Left renal cortex interstitium (tissue), 4 donors: ENCODE measurements at places on chromosomes 6 and 20. TPM values are rescaled to one million over a fixed set of nuclear protein-coding genes. Genes with fewer than 3 reads are reported as not detected.

MAP7 gene
- 38.8 TPM for polyA plus RNA-seq

DNAH8 gene
- polyA plus RNA-seq = 0.35 TPM

DSP gene
- 74.1 TPM for polyA plus RNA-seq

PRSS35 gene
- polyA plus RNA-seq = 55.3 TPM

LGSN gene
- 0.72 TPM for polyA plus RNA-seq

RNF39 gene
- polyA plus RNA-seq = 1.2 TPM

OR2B6 gene
- 0.36 TPM for polyA plus RNA-seq

HAO1 gene
- 0.27 TPM for polyA plus RNA-seq

RFX6 gene
- polyA plus RNA-seq = 0.06 TPM

RIPPLY2 gene
- not detected for polyA plus RNA-seq

GFRA4 gene
- polyA plus RNA-seq = 0.30 TPM

DNA sequence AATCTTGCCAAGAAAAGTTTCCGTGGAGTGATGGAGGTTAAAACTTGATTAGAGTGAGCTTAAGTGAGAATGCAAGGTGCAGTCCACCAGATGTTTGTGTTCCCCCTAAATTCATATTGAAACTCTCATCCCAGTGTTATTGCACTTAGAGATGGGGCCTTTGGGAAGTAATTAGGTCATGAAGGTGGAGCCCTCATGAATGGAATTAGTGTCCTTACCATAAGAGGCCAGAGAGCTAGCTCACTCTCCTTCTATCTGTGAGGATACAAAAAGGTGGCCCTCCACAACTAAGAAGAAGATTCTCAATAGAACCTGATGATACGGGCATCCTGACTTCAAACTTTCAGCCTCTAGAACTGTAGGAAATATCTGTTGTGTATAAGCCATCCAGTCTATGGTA is 258.6 kb downstream of the GRIK2 start:
- no peak for DNase-seq

DNA sequence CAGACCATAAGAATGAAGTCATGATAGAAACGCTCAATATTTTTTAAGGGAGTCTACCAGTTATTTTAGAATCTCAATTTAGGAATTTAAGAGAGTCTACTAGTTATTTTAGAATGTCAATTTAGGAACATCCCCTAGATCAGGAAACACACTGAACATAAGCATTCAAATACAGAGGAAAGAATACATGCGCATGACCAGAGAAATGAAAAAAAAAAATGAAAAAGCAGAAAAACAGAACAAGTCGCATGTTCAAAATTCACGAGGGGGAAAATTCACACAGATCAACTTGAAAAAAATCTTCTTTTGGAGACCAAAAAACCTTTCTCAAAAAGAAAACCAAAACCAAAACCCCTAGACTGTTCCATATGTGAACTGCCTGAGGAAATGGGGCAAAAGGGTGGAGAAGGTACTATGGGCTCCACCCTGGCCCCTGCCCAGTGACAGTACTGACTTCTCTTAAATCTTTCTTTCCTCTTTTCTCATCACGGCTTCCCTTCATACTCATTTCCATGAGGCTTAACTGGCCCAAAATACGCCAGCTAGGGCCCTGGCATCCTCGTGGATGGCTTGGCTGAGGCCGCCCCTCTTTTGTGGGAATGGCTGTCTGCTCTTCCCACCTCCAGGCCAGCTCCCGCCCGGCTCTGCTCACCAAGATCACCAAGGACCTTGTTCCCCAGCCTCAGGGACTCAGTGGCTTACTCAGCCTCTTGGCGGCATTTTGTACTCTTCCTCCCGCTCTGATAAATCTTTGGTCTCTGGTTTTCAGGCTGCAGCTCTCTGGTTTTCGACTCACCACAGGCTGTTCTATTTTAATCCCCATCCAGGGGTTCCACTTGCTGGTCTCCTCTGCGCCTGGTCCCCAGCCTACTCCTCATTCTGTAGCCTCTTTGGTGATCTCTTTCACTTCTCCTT is 11.2 kb downstream of the ZBTB2 start:
- no peak for DNase-seq

DNA sequence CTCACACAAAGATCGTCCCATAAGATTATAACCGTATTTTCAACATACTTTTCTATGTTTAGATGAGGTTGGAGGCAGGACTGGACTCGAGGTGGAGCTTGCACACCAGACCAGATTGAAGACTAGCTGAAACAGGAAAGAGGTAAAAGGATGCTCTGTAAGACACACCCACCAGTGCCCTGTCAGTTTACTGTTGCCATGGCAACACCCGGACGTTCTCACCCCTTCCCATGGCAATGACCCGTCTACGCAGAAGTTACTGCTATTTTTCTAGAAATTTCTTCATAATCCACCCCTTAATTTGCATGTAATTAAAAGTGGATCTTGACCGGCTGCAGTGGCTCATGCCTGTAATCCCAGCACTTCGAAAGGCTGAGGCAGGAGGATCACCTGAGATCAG is 13.6 kb upstream of the SRSF6 start:
- DNase-seq = no peak

DNA sequence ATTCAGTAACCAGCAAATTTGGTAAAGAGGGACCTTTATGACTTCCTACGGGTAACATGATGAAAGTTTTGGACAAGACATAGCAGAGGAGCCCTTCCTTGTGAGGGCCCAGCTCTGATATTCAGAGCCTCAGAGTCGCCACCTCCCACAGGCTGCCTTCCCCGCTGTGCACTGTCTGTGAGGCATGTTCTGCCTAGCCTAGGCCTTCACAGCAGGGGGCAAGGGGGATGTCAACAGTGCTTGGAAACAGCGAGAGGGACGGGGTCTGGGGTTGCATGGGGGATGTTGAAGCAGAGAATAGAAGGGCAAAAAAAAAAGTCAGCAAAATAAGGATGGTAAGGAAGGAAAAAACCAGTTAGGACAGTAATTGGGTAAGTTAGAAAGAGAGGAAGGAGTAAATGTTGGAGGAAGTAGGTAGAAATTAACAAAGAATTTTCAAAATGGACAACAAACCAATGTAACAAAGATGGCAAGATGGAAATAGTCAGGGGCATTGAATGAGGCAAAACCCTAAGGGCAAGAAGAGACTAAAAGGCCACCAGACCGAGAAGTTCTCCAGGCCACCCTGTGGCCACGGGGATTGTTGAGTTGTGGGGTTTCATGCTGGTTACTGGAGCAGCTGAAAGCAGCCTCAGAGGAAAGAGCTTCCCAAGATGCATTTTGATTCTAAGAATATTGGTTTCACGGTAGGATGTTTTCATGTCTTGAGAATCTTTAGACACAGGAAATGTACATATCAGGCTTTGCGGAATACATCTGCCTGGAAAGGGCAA is 139.8 kb downstream of the LY86 start:
- no peak for DNase-seq

DNA sequence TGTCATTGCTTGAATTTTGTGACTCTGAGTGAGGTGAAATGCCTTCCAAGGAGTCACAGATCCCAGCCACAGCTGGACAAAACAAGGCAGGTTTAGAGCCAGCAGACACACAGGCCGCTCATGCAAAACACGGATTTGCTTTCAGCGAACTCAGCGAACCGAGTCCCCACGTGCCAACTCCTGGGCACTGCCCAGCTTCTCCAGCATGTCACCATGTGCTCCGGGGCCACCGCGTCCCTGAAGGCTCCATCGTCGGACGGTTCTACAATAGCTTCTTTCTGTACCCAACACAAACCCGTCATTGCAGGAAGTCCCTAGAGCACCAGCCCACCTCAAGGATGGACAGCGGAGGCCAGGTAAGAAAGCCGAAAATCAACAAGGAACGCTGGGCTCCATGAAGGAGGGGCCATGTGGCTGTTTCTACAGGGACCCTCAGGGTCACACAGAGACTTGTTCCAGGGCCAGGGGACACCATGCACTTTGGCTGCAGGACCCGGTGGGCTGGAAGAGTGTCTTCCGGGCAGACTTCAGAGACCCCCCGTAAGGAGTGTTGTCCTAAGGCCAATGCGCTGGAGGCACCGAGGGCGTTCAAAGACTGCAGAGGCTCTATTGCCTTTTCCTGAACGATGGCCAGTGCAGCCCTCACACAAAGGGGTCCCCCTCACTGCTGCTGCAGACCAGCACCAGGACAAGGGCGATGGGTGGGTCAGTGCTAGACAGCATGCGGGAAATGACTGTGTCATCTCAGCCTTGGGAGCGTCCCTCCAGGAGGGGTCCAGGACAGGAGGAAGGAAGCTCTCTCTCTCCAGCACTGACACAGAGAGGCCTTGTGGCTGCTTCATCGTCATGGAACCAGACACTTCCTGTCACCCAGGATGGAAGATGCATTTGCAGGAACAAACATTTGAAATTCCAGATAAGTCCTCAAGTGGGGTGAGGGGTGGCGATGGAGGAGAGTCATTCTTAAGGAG is 19.8 kb downstream of the DACT2 start:
- no peak for DNase-seq

- no peak for DNase-seq
These were observed 309.0 kb upstream of the PTCHD4 start for GRCh38 chr6:48419992-48420391.

DNA sequence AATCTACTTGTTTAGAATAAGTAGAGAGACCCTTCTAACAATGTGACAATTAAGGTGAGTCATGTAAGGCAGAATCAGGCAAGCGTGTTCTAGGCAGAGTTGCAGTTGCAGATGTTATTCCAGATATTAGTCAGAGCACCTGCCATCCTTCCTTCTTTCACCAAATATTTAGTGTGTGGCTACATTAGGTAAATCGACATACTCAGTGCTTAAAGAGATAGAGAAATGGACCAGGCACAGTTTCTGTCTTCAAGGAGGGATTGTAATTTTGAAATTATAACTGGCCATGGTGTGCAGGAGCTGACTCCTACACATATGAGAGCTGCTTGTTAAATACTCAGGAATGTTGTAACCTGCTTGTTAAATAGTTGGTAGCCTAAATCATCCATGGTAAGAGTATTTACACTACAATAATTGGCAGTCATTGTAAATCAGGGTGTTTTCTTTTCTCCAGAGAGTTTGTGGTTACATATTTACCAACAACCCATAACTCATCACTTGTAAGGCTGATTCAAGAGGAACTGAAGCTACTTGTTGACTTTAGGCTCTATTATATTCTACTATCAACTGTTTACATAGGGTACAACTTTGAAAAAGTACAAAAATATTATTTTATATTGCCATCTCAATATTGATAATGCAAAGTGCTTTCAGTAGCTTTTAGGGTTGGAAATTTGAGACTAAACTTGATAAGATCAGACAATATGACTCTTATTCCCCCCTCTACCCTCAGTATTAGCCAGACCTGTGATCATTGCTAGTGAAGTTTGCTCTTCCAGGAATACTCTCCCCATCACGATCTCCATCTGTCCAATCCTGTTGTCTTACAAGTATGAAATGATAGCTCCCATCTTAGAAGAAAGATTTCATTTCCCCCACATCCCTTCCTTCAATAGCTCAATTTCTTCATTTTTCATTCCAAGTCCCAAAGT is 607.1 kb downstream of the COL12A1 start:
- no peak for DNase-seq

DNA sequence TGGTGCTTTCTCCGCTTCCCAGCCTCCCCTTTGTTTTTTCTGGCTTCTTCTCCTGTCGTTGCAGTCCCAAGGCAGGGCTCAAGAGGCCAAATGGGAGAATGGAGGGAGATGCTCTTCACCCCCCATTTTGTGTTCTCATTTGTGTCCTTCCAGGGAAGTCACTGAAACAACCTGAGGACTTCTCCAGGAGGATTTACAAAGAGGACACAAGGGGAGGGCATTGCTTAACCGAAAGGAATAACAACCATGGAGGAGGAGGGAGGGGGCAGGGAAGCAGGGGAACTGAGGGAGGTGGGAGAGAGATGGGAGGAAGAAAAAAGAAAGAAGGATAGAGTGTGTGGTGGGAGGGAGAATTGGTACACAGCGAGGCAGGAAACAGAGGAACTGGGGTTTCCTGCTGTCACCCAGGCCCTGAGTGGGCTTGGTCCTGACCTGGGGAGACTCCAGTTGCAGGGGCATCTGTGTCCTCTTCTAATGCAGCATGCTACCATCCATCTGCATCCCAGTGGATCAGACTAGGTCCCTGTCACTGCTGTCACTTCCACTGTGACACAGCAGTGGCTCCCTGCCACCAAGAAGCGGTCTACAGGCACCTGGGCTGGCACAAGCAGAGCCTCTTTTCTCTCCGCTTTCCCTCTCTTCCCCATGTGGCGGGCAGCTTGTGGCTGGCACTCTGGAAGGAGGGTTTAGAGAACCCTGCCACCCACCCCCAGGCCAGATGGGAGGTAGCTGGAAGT is 17.1 kb upstream of the MLN start:
- no peak for DNase-seq

- no peak for DNase-seq
These were observed 452.8 kb downstream of the RFPL4B start for GRCh38 chr6:112799889-112800288.

DNA sequence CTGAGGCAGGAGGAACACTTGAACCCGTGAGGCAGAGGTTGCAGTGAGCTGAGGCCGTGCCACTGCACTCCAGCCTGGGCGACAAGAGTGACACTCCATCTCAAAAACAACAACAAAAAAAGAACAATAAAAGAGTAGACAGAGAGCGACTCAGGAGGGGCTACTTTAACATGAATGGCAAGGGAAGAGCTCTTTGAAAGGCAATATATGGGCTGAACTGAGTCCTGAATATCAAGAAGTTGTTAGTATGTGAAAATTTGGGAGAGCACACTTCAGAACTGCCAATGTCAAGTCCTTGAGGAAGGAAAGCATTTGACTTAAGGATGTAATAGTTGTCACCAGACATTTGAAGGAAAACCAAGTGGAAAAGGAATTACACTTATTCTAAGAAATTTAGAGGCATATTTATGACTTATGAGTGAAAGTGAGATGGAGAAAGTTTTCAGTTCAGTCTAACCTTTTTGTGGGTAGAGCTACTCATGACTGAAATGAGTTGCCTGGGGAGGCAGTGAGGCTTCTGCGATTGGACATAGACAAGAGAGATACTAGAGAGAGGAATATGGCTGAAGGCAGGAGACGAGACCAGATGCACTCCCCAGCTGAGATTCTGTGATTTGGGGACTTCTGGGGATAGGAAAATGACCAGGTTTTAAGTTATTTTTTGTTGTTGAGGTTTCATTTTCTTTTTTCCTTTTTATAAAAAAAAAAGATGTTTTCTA is 48.6 kb upstream of the SLC16A10 start:
- no peak for DNase-seq

- DNase-seq = no peak
These were observed 30.0 kb upstream of the CHMP4B start for GRCh38 chr20:33781133-33781532.

- DNase-seq = no peak
These were observed 2.5 kb downstream of the SMIM13 start for GRCh38 chr6:11096109-11096508.

DNA sequence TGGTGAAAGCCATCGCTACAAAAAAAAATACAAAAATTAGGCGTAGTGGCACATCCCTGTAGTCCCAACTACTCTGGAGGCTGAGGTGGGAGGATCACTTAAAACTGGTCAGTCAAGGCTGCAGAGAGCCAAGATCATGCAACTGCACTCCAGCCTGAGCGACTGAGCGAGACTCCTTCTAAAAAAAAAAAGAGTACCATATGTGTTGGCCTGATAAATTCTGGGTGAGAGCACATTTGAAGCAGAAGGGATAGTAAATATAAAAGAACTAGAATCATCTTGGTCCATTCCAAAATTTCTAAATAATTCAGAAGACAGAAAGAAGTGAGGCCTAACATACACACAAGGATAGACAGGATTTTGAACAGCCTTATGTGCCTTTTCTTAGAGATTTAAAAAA is 2.2 kb downstream of the IBTK start:
- DNase-seq = no peak
